ENCODE measurements at places on chromosomes 12 and 14.
A peak's percentile ranks its signal among the peaks of the same experiment; 100 is the strongest.

DNA sequence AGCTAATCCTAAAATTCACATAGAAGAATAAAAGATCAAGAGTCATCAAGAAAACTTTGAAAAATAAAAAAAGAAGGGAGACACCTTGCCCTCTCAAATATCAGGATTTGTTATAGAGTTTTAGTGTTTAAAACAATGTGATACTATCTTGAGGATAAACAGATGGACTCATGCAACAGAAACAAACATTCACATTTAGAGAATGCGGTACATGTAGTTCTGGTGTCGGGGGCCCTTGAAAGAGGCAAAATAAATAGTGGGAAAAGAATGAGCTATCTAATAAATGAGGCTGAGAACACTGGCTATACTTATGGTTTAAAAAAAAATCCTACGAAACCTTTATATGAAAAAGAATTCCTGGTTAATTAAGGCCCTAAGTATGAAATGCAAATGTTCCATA, 127.7 kb downstream of the LLPH start:
- DNase-seq = no peak

DNA sequence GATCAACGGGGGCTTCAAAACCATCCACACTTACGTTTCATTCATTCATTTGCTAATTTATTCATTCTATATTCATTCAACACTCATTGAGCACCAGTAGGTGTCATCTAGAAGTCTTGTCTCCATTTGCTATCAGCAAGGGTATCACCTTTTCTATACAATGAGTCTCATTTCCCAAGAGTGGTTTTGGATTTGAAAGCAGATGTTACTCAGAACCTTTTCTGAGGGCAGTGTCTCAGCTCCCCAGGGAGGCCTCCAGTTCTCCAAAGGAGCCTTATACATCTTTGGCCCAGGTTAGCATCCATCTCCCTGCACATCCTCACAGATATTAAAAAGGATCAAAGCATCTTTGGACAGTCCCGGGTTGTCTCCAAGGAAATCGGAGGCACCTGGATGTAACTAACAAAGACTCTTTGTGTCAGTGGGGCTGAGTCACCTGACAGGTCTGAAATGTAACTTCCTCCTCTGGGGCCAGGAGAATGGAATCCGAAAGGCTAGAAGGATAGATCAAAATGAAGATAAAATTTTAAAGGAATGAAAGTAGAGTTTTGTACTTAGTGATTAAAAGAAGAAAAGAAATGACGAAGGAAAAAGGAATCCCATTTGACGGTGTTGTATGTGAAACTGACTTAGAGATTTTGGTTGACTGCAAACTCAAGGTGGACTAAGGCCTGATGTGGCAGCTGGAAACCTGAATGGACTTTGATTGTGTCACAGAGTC, 103.0 kb downstream of the VCPKMT start:
- no peak for DNase-seq

DNA sequence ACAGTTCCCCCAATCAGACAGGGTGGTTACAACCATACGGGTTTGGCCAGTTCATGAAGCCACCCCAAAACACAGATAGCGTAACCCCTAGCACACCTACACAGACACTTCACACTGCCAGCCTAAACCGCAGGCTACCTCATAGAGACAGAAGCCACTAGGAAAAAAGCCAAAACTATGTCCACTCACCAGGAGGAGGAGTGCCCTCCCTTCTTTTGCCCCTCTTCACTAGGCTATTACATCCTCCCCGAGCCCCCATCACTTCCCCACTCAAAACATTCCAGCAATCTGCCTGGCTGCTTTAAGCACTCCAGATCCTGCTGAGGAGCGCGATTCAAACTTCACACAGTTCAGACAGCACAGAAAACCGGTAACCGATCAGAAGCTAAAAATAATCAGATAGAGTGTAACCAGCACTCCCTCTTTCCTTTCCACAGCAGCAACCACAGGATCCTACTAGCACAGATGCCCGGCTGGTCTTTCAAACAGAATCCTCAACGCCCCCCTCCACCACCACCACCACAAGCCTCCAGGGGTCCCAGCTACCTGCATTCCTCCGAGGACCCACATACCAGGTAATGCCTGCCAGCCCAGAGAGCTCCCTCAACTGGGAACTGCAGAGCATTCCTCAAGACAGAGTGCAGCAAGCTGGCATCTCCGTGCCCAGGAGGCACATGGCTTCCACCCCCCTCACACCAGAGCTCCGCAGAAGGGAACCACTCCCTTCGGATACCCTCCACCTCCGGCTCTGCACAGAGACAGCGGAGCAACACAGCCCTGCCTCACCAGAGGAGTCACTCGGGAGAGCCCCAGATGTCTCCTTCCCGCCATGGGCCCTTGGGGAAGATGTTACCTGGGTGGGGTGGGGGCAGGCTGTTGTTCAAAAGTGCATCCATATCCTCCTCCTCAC, 1.5 kb downstream of the CHD4 start:
- DNase-seq = peak; percentile 31

GRCh38 chr12:67681105-67681778, 32.7 kb downstream of the DYRK2 start:
- peak; percentile 54 for DNase-seq
